ENCODE measurements at places on chromosomes 5 and 9.

- no peak for DNase-seq
Observed at GRCh38 chr5:151820903-151821302, 49.1 kb downstream of the G3BP1 start.

DNA sequence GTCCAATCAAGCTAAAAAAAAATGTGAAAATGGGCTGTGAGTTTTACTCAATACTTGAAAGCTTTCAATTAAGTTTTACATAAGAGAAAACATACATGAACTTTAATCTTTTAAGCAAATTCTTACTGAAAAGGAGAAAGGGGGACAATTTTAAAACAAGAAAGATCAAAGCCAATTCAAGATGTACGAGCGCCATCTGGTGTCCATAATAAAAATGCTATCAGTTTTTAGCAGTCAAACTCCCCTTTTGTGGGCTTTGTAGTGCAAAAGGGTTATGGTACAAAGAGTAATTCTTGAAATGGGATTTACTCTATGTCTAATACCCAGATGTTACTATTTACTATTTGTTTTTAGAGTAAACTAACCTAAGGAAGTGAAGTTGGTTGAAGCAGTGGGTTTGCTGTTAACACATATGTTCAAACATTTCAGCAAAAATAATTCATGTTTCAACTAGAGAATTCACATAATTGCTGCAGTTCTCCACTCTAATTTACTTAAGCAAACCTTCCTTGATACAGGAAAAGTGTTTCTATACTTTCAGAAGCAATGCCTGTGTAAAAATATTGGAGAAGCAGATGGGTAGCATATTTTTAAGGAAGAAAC, 228.2 kb upstream of the TYRP1 start:
- DNase-seq, result no peak

- DNase-seq, result no peak
Observed at GRCh38 chr5:4258170-4258569, 662.5 kb downstream of the IRX1 start.

DNA sequence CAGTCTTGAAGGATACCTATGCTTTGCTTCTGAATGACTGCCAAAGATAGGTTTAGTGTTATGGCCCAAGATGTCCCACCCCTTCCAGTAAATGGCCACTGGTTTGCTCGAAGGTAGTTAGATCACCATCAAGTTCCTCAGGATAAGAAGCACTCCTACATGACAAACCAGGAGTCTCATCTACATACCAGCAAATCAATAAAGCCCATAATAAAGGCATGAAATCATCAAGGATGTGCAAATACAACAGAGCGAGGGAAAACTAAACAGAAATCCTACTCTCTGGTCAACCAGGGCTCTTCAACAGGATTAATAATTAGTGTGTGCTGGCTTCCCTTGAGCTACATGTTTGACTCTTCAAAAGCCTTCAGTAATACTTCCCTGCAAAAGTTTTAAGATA, 141.0 kb downstream of the LHFPL2 start:
- no peak for DNase-seq

DNA sequence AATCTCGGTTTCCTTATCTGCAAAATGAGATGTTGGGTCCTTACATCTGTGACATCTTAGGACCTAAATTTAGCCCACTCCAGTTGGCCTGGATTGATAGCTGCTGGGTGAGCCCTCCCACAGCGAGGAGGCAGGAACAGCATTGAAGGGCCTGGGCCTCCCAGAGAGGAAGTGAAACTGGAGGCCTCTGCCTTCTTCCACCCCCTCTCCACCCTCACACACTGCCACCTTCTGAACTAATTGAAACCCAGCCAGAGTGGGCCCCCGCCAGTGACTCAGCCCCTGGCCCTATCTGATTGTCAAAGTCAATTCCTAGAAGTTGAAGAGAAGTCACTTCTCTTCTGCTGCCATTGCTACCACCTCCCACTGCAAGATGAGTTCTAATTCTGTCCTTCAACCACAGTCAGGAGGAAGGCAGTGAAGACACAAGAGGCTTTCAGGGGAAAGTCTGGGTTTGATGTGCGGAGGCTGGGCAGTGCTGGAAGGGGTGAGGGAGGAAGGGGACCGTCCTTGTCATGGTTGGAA, 55.2 kb upstream of the NEK6 start:
- DNase-seq, result no peak

DNA sequence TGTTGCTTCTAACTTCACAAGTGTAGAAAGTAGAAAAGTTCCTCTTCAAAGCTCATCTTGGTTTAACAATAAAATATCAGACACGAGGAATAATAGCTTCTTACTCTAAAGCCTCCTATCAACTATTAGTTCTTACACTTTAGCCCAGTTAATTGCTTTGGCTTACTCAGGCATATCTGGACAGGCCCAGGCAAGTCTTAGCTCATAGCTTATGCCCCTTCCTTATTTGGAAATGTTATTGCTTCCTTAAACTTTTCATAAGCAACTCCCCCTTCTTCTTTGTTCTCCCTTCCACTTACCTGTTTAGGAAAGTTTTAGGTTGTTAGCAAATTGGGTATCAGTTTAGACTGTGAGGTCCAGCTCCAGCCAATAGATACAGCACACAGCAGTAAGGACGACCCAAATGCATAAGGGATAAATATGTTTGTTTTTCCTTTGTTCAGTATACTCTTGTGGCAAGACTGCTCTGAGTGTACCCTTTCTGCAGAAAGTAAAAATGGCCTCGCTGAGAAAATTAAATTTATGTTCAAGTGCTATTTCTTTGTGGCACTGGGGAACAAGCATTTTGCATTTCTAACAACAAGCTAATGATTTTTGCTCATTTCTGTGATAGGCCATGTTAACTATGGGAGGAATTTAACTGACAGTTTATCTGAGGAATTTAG, 162.1 kb downstream of the SMC2 start:
- DNase-seq, result no peak

DNA sequence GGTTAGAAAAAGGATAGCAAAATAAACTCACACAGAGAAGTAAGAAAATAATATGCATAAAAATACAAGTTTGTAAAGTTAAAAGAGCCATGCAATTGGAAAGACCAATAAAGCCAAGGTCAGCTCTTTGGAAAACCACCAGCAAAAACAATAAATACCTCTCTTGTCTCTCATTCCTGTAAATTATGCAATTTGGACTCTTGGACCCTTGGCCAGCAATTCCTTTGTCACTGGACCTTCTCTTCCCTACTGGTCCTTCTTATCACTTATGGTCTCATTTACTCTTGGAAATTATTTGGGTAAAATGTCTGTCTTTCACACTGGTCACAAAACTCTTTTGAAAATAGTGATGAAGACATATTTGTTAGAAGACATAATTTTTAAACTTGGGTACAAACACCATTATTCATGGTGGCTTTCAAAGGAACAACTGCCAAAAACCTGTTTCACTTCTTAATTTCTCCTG, 379.5 kb downstream of the TMEM232 start:
- DNase-seq, result no peak

- DNase-seq, result no peak
Observed at GRCh38 chr9:77510666-77511065, 137.5 kb downstream of the GNA14 start.

- no peak for DNase-seq
Observed at GRCh38 chr5:169554251-169554650, 29.3 kb upstream of the SPDL1 start.

GRCh38 chr5:75389430-75389829, 52.4 kb downstream of the HMGCR start:
- no peak for DNase-seq

GRCh38 chr9:116587919-116588318, 99.2 kb upstream of the TRIM32 start:
- DNase-seq, result no peak

DNA sequence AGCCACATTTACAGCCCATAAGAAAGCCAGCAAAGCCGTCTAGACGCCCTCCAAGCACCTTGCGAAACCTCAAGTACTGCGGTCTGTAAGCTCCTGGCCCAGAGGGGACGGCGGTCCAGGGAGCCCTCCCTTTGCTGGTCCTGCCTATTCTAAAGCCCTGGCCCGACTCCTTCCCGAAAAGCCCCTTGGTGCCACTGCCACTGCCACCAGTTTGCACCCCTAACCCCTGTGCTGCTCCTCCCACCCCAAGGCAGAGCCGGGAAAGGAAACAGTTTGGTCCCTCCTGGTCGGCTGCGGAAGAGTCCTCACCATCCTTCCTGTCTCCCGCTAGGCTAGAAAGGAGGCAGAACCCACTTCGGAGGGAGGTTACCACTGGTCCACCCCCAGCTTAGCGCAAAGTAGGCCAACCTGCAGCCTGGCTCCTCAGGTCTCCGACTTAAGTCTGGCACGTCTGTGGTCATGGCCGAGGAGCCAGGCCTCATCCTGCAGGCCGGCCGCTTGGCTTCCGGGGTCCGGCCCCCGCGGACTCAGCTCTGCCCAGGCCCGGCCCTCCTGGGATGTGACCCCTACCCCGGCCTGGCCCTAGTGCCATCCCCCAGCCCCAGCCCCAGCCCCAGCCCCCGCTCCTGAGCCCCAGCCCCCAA, 916 bp downstream of the TOR1A start:
- DNase-seq, result no peak

DNA sequence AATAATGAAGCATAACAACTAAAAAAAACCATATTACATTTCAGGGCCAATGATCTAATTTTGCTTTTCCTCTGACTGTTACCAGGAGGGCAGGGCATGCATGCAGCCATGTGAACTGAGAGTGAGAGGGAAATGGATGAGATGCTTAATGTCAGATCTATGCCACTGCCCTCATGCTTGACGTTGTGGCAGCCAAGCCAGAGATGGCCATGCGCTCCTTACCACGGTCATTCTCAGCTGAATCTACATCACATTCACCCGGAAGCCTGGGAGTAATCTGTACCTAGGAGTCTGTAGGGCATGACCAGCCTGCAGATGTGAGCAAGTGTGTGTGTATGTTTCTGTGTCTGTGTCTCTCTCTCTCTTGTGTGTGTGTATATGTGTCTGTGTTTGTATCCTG, 183.7 kb downstream of the KDM4C start:
- no peak for DNase-seq

- DNase-seq, result no peak
Observed at GRCh38 chr9:133604214-133604613, 5.0 kb downstream of the FAM163B start.

DNA sequence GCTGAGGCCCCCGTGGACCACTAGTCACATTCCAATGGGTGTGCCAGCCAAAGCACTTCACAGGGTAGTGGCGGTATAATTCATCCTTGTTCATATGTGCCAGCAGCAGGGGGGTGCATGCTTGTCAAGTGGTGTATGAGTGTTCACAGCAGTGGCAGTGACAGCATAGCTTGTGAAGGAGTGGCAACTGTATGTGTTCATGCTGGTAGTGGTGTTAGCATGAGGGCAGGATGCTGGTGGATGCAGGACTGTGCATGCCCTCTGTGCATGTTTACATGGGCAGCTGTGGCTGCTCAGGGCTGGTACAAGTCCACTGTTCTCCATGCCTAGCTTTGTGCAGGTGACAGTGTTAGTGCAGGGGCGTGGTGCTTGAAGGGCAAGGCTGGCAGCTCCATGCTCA, 253.4 kb upstream of the DMAC1 start:
- DNase-seq, result no peak

- DNase-seq, result no peak
Observed at GRCh38 chr5:79408028-79408427, 105.9 kb downstream of the HOMER1 start.

GRCh38 chr5:151772029-151772845, 483 bp downstream of the G3BP1 start:
- DNase-seq, result no peak

GRCh38 chr5:13957032-13957645, 12.7 kb upstream of the DNAH5 start:
- peak; percentile 1 for DNase-seq

- DNase-seq, result no peak
Observed at GRCh38 chr5:138725818-138726416, 27.3 kb upstream of the CTNNA1 start.

- no peak for DNase-seq
Observed at GRCh38 chr5:91742550-91742949, 359.4 kb upstream of the ARRDC3 start.

- DNase-seq, result no peak
Observed at GRCh38 chr9:135612437-135612836, 26.9 kb downstream of the GLT6D1 start.

DNA sequence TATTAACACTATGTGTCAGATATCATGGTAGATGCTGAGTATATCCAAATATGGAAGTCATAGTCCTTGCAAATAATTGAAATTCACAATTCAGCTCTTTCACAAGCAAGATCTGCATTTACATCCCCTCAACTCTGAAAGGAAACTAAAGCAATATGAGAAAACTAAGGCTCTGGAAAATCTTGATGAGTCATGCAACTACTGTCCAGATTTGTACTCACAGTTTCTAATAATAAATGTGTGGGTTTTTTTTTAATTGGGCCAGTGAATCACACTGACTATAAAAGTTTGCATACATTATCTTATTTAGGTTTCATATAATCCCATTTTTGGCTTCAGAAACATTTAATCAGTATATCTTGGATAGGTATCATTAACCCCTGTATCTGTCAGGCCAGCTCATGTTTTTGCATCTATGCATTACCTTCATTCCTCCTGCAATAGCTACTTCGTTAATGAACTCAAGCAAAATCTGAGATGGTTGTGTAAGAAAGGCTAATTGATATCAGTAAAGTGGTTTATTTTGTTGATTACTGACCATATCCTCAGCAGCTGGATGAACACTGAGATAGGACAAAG, 58.7 kb upstream of the PRR16 start:
- no peak for DNase-seq

DNA sequence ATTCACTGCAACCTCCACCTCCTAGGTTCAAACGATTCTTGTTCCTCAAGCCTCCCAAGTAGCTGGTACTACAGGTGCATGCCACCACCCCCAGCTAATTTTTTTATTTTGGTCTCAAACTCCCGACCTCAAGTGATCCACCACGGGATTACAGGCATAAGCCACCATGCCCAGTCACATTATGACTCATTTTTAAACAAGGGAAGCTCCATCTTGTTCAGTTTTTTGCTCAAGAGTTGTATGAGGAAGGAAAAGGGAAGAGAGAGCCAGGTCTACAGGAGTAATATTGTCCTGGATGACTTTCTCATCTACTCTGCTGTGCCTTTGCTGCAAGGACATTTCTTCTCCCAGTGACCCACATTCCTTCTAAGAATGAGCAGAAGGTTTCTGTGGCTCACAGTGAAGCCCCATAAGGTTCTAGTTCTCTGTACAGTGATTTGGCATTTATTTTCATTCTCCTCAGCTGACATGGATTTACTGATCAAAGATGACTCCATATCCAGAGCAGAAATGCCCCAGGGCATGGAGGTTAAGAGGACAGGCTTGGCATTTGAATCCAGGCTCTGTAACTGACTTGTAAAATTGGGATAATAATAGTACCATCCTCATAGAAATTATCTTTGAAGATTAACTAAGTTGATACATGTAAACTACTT, 153.5 kb downstream of the CDH6 start:
- peak; percentile 18 for DNase-seq

GRCh38 chr9:107340920-107341632, 58.0 kb downstream of the RAD23B start:
- no peak for DNase-seq

GRCh38 chr5:96663608-96664007, 1.4 kb downstream of the CAST start:
- DNase-seq, result no peak

DNA sequence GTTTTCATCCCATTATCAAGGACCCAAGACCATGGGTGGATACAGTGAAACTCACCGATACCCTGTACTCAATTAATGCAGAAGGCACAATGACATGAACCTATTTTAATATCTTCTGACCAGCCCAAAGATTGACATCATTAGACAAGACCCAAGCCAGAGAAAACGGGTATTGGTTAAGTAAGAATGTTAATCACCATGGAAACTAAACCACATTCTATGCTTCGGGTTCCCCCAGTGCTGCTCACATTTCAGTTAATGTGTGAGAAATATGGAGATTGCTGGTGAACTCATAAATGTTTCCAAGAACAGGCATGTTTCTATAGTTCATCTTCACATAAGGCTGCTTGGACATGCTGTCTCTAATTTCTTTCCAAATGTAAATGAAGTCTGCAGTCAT, 77.0 kb downstream of the IRX2 start:
- DNase-seq, result no peak

GRCh38 chr5:83471405-83472212, at the start of gene VCAN:
VCAN (plus strand) TSS chr5:83471744; CDS start chr5:83483519, 11,775 bp downstream.
- DNase-seq, result no peak

All from T1000 (cell line).